Fibroblast of villous mesenchyme (primary cell): ENCODE measurements at places on chromosomes 7 and 10. TPM values are rescaled to one million over a fixed set of nuclear protein-coding genes. Genes with fewer than 3 reads are reported as not detected.
A peak's percentile ranks its signal among the peaks of the same experiment; 100 is the strongest.

DNA sequence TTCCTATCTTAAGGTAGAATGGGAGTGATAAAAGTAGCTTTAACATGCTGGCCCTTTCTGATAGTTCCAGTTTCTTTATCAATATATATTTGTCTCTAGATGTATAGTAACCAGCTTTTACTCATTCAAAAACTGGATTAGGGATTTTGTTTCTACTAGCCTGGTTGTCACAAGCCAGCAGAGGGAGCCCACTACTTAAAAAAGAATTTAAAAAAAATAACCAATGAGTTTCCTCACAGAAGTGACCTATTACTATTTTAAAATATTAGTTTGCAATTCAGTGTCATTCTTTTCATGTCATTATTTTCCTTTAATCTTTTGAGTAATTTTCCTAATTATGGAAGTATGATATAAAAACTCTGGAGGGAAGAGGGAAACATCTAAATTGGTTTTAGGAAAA, 142.1 kb downstream of the PHTF2 start:
- peak; percentile 51 for DNase-seq

- DNase-seq, result no peak
These were observed 106.4 kb downstream of the CAMK1D start for GRCh38 chr10:12455766-12456165.

DNA sequence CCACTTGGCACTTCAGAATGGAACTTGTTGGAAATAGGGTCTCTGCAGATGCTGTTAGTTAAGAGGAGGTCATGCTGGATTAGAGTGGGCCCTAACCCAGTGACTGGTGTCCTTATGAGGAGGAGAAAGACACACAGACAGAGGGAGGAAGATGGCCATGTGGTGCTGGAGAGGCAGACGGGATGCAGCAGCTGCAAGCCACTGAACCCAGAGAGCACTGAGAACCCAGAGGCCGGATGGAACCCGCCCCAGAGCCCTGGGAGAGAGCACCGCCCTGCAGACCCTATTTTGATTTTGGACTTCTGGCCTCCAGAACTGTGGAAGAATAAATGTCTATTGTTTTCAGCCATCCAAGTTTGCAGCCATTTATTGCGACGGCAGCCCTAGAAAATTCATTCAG, 58.0 kb upstream of the EBF3 start:
- DNase-seq, result no peak

- peak; percentile 30 for DNase-seq
These were observed 74.0 kb downstream of the JMJD1C start for GRCh38 chr10:63391812-63392211.

- no peak for DNase-seq
These were observed 8.6 kb downstream of the ADRB1 start for GRCh38 chr10:114052255-114052654.

GRCh38 chr10:80167471-80168161, 35.1 kb downstream of the PLAC9 start:
- no peak for DNase-seq

DNA sequence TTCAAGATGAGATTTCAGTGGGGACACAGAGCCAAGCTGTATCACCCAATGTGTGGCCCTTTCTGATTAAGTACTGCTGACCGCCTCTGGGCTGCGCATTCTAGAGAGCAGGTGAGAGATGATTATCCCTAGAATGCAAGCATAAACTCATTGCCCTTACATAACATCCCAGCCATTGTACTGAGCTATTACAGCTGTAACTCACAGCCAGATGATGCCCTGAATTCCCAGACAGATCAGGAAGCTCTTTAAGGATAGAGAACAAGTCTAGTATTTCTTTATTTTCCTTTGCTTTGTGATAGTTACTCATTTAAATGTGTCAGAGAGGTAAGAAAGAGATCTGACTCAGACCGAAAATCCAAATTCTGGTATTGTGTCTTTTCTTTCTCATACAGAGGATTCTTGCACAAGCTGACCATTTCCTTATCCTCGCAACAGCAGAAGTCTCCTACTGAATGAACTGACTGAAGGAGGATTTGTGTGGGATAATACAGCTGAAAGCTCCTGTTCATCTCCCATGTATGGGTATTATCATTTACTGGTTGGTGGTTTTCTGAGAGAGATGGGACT, 58.4 kb downstream of the ZNF22 start:
- no peak for DNase-seq

GRCh38 chr7:87505122-87505521, 29.6 kb upstream of the ABCB4 start:
- peak; percentile 12 for DNase-seq

GRCh38 chr7:117776224-117776623, 97.0 kb downstream of the CTTNBP2 start:
- DNase-seq, result no peak

DNA sequence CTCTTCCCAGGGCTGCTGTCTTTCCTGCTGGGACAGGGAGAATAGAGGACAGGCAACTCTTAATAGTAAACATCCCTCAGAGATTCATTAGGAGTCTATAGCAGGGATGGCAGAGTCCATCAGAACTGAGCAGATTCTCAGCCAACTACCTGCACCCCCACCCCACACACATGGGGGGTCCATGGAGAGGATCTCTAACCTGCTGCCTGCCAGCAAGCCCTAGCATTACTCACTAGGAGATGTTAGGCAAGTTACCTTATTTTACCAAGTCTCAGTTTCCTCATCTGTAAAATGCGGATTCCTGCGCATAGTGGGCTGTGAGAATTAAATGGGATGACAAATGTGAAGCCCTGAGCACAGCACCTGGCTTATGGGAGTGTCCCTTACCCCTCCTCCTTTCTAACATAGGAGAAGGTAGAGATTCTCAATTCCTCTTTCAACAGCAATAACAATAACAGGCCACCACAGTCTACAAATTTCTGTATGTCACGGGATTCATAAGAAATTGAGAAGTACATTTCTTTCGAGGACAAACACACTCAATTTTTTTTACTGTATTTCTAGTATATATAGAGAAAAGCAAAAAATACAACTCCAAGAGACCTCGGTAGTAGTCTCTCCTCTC, 23.8 kb upstream of the WDR11 start:
- no peak for DNase-seq

- peak; percentile 91 for DNase-seq
These were observed 184.7 kb downstream of the VTI1A start for GRCh38 chr10:112631501-112632400.

DNA sequence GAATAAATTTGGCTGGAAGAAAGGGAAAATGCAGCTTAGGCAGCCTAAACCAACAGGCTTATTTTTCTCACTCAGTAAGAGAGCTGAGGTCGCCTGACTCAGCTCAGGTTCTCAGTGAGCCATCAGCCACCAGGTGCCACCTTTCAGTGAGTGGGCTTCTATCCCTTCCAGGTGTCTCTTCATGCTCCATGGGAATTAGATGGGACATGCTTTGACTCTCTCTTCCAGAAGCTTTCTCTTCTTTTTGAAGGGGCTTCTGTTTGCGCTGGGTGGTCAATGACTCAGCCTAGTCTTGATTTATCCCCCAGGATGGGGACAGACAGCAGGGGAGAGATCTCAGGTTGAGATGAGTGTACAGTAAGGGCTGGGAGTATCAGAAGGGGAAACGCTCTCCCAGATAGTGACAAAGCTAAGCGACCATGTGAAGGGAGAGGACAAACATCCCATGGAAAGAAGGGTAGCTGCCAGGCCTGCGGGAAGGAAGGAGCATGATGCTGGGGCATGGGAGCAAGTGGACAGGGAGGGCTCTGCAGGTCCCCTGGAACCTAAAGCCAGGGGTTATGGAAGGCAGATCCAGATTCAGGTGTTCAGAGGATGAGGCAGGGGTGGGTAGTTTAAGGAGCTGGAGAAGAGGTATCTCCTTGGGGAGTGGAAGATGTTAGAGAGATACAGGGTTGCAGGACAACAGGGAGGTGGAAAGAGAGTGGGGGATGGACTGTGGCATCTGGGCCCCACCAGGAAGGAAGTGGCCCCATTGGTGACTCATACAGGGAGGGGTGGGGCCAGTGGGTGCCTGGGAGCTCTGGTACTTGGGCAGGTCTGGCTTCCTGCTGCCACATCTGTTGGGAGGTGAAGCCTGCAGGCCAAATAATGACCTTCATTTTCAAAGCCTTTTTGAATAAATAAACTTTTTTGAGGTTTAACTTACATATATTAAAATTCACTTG, 32.5 kb downstream of the OGDH start:
- peak; percentile 78 for DNase-seq

GRCh38 chr10:58791137-58791536, 278.5 kb downstream of the BICC1 start:
- peak; percentile 30 for DNase-seq

DNA sequence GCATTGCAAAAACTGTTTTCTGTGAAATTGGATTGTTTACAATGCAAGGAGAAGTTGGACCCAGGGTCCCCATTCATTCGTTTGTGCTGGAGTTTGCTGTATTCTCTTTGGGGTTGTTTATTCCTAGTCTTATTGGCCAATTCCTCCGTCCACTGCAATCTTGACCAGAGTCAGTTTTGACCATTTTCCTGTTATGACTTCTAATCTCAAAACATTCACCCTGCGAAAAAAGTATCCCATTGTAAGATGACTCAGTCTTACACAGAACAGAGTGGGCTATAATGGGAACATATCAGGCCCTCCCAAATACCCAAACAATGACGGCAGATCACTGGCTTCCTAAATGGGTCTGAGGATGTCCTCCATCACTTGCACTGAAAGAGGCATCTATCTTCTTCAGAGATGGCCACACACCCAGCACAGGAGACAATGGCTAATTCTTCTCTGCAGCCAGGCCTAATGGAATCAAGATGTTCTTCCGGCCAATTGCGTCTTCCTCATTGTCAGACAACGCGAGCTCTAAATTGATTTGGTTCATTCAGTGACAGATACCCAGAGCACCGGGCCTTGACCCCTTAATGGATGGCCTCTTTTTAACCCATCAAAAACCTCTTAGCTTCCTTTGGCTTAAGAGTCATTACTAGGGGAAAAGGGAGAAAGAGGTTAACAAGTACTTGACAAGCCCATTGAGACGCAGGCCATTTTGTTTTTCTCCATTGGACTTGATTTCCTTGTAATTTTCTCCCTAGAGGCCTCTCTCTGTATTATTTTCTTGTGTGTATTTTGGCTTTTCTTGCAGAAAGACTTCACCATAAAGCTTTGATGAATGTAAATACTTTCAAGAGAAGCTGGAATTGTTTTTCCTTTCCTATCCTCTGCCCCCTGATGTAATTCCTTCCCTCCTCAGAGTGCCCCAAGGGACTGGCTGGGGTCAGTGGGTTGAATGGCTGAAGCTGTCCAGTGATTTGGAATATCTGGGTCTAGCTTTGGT, 129.6 kb downstream of the PRPF18 start:
- DNase-seq, result peak; percentile 89

DNA sequence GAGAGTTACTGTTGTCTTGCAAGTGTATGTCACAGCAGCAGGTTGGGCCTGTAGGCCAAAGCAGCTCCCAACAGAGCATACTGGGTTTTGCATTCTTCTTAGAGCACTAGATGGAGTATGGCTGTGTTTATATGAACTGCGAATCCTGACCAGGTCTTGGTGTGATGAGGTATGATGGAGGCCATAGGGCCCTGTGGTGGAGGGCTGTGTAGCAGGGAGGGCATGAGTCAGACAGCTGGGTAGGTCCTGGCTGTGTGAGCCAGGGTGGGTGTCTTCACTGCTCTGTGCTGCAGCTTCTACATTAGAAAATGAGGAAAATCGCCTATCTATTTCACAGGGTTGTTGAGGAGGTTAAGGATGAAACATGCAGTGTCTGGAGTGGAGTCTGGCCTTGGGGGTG, 124.2 kb downstream of the BUB3 start:
- no peak for DNase-seq

DNA sequence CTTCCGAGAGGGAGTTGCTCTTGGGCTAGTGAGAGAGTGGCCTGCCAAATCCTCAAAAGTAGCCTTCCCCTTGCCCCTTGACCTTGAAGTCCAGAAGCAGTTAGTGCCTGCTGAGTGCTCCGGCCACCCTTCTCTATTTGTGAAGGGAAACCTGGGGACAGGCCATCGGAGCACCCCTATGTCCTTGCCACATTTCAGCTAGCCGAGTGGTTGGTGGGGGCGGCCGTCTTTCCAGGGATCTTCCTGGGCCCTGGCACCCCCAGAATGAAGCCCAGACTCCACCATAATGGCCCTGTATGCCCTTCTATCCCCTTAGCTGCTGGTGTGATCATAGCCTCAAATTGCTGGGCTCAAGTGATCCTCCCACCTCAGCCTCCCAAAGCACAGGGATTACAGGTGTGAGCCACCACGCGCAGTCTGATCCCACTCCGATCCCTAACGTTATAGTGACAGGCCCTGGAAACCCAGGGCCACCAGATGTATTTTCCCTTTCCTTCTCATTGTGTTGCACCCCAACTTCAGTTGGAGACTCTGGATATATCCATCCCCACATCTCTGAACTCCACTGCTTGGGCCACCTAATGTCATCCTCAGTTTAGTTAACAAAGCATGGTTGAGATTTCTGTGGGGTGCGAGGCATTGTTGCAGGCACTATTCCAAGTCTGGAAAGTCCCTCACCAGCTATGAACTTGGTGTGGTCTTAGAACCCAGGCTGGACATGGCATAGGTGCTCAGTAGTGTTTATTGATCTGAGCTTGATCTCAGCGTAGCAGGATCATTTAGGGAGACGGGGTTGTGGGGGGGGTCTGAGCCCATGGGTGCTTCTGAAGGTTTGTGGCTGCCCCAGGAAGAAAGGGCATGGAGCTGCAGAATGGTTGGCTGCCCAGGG, 1.6 kb downstream of the TSPAN14 start:
- DNase-seq, result no peak

DNA sequence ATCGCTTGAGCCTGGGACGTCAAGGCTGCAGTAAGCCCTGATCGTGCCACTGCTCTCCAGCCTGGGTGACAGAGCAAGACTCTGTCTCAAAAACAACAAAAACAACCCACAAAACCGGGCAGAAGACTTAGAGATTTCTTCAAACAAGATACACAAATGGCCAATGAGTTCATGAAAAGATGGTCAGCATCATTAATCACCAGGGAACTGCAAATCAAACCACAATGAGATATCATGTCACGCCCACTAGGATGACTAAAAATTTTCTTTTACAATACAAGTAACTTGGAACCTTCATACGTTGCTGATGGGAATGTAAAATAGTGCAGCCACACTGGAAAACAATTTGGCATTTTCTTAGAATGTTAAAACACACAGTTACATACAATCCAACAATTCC, 77.3 kb upstream of the GRID1 start:
- no peak for DNase-seq

- no peak for DNase-seq
These were observed 58.4 kb upstream of the ABCB5 start for GRCh38 chr7:20557116-20557515.

Gene MDH2
- 35.8 and 47.4 TPM in 2 replicates for total RNA-seq

Gene ELN
- under 0.01 and 0.64 TPM in 2 replicates for total RNA-seq

Gene PON1
- not detected in 2 replicates for total RNA-seq

Gene ABCC2
- 0.32 and 0.43 TPM in 2 replicates for total RNA-seq

Gene ZNF425
- 2.9 and 3.5 TPM in 2 replicates for total RNA-seq

Gene LRMDA
- under 0.01 and 0.64 TPM in 2 replicates for total RNA-seq

Gene GLUD1
- total RNA-seq, result 182 and 219 TPM in 2 replicates

Gene SFTPA1
- total RNA-seq, result not detected in 2 replicates

Gene TEX36
- total RNA-seq, result not detected in 2 replicates
